GM12878 (cell line): ENCODE measurements at places on chromosomes 4 and X. TPM values are rescaled to one million over a fixed set of nuclear protein-coding genes. Genes with fewer than 3 reads are reported as not detected.
A peak's percentile ranks its signal among the peaks of the same experiment; 100 is the strongest.

LRP2BP gene
- total RNA-seq = 0.48 and 0.62 TPM in 2 replicates

EVC gene
- total RNA-seq = 51.2 and 55.9 TPM in 2 replicates

TGIF2LX gene
- not detected in 2 replicates for total RNA-seq

SLC9A6 gene
- 12.6 and 14.4 TPM in 2 replicates for total RNA-seq

UGT2A3 gene
- total RNA-seq = not detected in 2 replicates

PCSK1N gene
- not detected in 2 replicates for total RNA-seq

ATP2B3 gene
- not detected in 2 replicates for total RNA-seq

TMEM156 gene
- 18.4 and 20.8 TPM in 2 replicates for total RNA-seq

COL4A5 gene
- total RNA-seq = 0.45 and 0.51 TPM in 2 replicates

SLC10A6 gene
- not detected in 2 replicates for total RNA-seq

BST1 gene
- total RNA-seq = 0.31 and 0.32 TPM in 2 replicates

VEGFC gene
- total RNA-seq = not detected in 2 replicates

F8A1 gene
- total RNA-seq = 76.4 and 77.8 TPM in 2 replicates

DNA sequence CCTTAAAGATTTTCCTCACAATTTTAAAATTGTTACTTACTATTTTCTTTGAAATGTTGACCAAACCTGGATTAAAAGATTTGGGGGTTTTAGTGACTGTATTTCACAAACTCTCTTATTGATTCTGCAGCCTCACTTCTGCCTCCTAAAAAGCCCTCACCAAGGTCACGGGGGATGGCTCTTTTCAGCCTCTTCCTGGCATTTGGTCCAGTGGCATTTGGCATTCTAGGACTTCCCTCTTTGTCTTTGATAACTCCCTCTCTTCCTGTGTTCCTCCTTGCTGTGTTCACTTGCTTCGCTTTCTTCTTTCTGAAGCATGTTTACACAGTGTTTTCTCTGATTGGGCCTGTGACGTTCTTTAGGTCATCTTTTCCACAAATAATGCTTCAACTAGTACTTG, 21.5 kb downstream of the PKD2 start:
- H3K4me3 ChIP-seq = no peak overlapping the region
- H3K36me3 ChIP-seq = no peaks in the 10 kb centered on the region
- no peak for DNase-seq
- no peak overlapping the region for H3K27ac ChIP-seq
- no peaks in the 10 kb centered on the region for H3K27me3 ChIP-seq
- H3K4me1 ChIP-seq = no peaks in the 10 kb centered on the region

DNA sequence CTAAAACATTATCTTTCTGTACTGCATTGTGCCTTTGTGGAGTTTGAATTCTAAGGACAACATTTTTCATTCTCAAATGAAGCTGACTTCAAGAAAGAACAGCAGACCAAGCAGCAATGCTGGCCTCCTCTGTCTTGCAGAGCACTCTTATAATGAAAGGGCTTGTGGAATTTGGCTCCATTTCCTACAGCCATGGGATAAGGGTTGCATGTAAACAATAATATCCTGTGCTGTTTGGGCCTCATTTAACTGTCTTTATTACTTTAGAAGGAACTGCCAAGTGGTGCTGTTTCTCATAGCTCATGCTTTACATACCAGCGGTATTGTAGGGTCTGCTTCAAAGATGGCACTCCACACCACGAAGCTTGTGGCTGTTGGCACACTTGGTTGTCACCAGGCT, 111.4 kb upstream of the EOLA2 start:
- no peak overlapping the region for H3K27ac ChIP-seq
- no peaks in the 10 kb centered on the region for H3K4me1 ChIP-seq
- no peak for DNase-seq
- H3K27me3 ChIP-seq = no peaks in the 10 kb centered on the region; the same call in 1 of the 2 replicates
- no peak overlapping the region for H3K4me3 ChIP-seq
- H3K36me3 ChIP-seq = no peaks in the 10 kb centered on the region

- peak overlapping the region; percentile 6; the same call in 1 of the 2 replicates for H3K4me3 ChIP-seq
- H3K36me3 ChIP-seq = no peaks in the 10 kb centered on the region
- no peaks in the 10 kb centered on the region for H3K27me3 ChIP-seq
Observed at GRCh38 chr4:48042979-48043461, 26.4 kb downstream of the NIPAL1 start.

DNA sequence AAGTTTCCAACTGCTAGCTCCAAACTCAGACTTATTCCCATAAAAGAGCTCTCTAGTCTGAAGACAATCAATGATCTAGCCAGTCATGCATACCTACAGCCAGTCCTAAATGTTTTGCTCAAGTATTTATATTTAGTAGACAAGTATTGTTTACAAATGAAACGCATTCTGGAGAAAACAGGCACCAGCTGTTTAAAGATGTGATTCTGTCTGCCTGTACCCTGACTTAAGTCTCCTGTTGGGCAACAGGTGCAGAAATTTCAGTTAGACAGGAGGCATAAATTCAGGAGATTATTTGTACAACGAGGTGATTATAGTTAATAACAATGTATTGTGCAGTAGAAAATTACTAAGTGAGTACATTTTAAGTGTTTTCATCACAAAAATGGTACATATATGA, 28.9 kb downstream of the LNX1 start:
- no peak overlapping the region for H3K27ac ChIP-seq
- H3K4me3 ChIP-seq = no peak overlapping the region
- H3K36me3 ChIP-seq = no peaks in the 10 kb centered on the region
- no peaks in the 10 kb centered on the region; the same call in 1 of the 2 replicates for H3K4me1 ChIP-seq
- H3K27me3 ChIP-seq = no peaks in the 10 kb centered on the region
- DNase-seq = no peak

GRCh38 chrX:118353081-118353850, 7.4 kb downstream of the WDR44 start:
- no peak overlapping the region for H3K27ac ChIP-seq
- H3K4me3 ChIP-seq = no peak overlapping the region
- H3K4me1 ChIP-seq = peaks cover 5% of the 10 kb centered on the region
- no peaks in the 10 kb centered on the region for H3K27me3 ChIP-seq
- H3K36me3 ChIP-seq = no peaks in the 10 kb centered on the region
- DNase-seq = no peak

DNA sequence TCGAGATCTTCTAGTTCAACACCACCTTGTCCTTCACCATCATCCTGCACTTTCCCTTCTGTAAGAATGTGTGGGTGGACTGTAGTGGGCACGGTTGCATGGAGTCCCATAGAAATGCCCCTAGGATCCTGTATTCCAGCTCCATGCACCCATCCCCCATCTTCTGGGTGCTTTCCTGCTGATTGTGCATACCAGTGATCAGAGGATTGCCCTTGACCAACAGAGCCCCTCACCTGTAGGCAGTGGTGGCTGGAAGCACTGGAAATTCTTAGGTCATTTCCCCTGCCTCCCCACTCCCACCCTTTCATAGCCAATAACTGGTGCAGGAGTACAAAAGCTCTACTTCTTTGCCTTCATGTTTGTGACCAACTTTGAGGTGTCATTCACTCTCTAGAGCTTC, 213.4 kb upstream of the ARSJ start:
- DNase-seq = no peak
- no peak overlapping the region for H3K27ac ChIP-seq
- no peaks in the 10 kb centered on the region for H3K27me3 ChIP-seq
- no peak overlapping the region for H3K4me3 ChIP-seq
- H3K4me1 ChIP-seq = no peaks in the 10 kb centered on the region

GRCh38 chrX:120769576-120770341, 105.9 kb downstream of the CT47B1 start:
- no peaks in the 10 kb centered on the region for H3K4me1 ChIP-seq
- DNase-seq = no peak
- no peak overlapping the region for H3K27ac ChIP-seq
- H3K36me3 ChIP-seq = no peaks in the 10 kb centered on the region

DNA sequence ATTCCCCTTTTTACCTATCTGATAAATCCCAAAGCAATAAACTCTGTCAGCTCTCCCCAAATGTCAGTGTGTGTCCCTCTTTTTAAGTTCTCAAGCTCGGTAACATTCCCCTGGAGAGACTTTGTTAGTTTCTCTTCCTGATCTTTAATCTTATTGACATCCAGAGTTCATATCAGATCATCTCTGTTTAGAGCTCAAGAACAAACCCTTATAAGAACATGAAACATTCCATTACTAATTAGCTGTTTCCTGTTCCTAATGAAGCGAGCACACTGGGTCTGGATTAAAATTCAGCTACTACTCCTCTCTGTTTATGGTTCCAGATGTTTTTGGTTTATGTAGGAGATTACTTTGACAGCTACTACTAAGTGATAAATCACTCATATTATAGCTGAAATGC, 681.5 kb downstream of the DACH2 start:
- H3K27me3 ChIP-seq = no peaks in the 10 kb centered on the region
- DNase-seq = no peak
- H3K27ac ChIP-seq = no peak overlapping the region
- no peaks in the 10 kb centered on the region for H3K4me1 ChIP-seq
- H3K4me3 ChIP-seq = no peak overlapping the region
- no peaks in the 10 kb centered on the region for H3K36me3 ChIP-seq

DNA sequence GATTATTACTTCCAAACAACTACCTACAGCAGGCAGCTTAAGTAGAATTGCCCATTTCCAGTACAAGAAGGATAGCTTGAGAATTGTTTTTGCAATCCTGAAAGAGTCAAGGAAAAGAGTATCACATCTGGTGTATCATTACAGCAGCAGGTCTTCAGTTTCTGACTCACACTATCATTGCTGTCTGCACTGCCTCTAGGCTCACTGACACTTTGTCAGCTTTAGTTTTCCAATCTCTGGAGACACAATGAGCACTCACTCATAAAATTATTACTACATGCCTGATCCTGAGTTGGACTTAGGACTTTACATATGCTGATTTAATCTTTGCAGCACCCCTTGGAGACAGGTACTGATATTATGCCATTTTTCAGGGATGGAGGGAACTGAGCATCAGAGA, 244.6 kb upstream of the BOD1L1 start:
- H3K36me3 ChIP-seq = no peaks in the 10 kb centered on the region
- no peaks in the 10 kb centered on the region for H3K4me1 ChIP-seq
- no peak overlapping the region for H3K4me3 ChIP-seq
- no peak overlapping the region for H3K27ac ChIP-seq

GRCh38 chr4:104217526-104217925, 277.2 kb downstream of the CXXC4 start:
- no peaks in the 10 kb centered on the region for H3K27me3 ChIP-seq
- H3K4me1 ChIP-seq = no peaks in the 10 kb centered on the region

DNA sequence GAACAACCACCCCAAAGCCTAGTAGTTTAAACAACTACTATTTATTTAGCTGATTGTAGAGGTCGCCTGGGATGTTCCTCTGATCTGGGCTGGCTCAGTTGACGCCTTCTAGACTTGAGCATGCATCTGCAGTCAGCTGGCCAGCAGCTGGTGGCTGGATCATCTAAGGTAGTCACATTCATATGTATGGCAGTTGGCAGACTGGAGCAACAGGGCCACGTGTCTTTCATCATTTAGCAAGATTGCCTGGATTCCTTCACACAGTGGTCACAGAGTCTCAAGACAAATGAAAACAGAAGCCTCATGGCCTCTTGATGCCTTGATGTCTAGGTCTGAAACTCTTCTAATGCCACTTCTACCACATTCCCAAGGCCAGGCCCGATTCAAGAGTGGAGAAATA, 220.6 kb upstream of the S100G start:
- H3K4me3 ChIP-seq = no peak overlapping the region
- peaks cover 9% of the 10 kb centered on the region for H3K27me3 ChIP-seq
- DNase-seq = no peak
- no peak overlapping the region for H3K27ac ChIP-seq
- H3K36me3 ChIP-seq = no peaks in the 10 kb centered on the region
